Endothelial cell of umbilical vein (primary cell): ENCODE measurements at places on chromosomes 5 and 9.
A peak's percentile ranks its signal among the peaks of the same experiment; 100 is the strongest.

GRCh38 chr9:97564291-97565175 is 63.1 kb downstream of the TMOD1 start:
- no peak overlapping the region for H3K27ac ChIP-seq
- H3K4me1 ChIP-seq, result peaks cover 16% of the 10 kb centered on the region
- DNase-seq, result peak; percentile 89
- H3K4me3 ChIP-seq, result no peak overlapping the region

DNA sequence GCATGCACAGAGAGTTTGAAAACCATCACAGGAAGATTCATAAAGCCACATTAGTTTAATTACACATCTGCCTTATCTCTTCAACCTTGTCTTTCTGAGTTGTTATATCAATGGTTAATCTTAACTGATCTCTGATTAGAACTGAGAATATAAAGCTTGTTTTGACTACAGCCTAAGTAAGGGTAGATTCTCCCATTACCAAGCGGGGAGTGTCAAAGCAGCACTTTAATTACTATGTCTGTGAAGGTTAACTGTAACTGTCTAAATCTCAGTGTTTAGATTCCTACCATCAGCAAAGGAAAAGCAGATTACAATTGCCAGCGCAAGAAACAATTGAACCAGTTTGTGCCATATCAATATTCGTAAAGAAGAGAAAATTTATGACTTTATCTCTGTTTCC is 348.7 kb downstream of the CDH12 start:
- H3K4me3 ChIP-seq, result no peak overlapping the region
- no peaks in the 10 kb centered on the region for H3K4me1 ChIP-seq
- no peaks in the 10 kb centered on the region for H3K27me3 ChIP-seq
- H3K27ac ChIP-seq, result no peak overlapping the region
- no peaks in the 10 kb centered on the region for H3K36me3 ChIP-seq
- no peak for DNase-seq

- no peak overlapping the region for H3K27ac ChIP-seq
- H3K4me3 ChIP-seq, result no peak overlapping the region
- no peaks in the 10 kb centered on the region for H3K27me3 ChIP-seq
Measured at GRCh38 chr5:93886098-93886806, 144.9 kb upstream of the POU5F2 start.

- peaks cover 25% of the 10 kb centered on the region for H3K4me1 ChIP-seq
- H3K4me3 ChIP-seq, result no peak overlapping the region
- peak; percentile 75 for DNase-seq
- no peaks in the 10 kb centered on the region for H3K27me3 ChIP-seq
- peak overlapping the region; percentile 90 for H3K27ac ChIP-seq
- H3K36me3 ChIP-seq, result no peaks in the 10 kb centered on the region
Measured at GRCh38 chr5:59276917-59277372, 616.6 kb downstream of the PDE4D start.

DNA sequence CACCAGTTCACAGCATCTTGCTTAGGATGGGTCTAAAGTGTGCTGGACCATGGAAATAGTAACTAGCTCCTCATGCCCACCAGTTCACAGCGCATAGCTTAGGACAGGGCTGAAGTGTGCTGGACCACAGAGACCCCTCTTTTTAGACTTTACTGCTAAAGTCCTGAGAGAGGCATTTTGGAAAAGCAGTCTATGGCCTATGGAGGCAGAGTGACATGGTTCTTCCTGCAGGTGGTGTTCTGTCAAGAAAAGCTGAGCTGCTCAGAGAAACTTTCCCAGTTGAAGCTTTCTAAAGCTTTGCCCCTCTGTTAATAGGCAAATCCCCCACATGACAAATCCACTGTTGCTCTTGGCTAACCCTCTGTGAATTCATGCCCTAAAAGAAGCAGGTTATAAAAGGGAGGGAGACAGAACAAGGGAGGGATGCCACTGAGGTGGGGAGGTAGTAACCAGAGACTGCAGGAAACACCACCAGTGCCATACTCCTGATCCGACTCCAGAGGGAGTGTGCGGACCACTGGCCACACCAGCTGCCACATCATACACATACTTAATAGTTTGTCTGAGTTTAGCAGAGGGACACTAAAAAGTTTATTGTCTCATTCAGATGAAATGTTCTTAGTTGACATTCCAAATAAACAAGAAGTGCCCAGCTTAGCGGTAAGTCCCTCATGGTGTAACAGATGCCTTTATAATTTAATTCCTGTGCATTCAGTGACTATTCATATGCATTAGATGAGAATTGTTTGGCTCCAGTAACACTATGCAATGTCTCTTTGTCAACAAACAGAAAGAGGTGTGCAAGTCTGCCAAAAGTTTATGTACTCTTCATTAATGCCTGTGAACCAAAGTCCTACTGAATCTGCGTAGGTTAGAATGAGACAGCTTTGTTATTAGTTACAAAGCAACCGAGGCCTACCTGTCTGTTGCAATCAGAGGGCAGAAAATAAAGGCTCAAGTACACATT is 236.2 kb upstream of the NFIL3 start:
- no peaks in the 10 kb centered on the region for H3K36me3 ChIP-seq
- no peak overlapping the region for H3K27ac ChIP-seq
- no peak overlapping the region for H3K4me3 ChIP-seq
- no peaks in the 10 kb centered on the region for H3K4me1 ChIP-seq

DNA sequence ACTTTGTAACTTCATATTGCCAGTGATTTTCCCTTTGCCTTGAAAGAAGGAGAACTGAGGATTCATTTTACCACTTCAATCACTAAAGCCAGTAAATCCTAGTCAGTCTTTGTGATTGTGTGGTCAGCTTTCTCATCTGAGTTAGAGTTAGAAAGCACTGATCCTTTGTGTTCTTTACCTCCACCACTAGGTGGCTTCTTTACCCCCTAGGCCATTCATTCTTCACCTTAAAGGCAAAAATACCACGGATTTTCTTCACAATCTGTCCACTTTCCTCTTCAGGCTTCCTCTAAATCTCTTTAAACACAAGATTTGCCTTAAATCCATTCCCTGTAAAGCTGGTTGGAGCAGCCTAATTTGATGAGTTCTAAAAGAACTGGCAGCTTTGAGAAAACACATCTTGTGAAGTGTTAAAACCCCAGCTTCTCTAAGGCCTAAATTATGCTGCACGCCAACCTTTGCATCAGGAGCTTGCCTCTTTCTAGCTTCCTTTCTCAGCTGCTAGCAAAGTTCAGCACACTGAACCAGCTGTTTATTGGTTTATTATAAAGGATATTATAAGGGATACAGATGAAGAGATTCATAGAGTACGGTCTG is 20.4 kb downstream of the BDP1 start:
- DNase-seq, result peak; percentile 39
- H3K4me3 ChIP-seq, result no peak overlapping the region
- no peaks in the 10 kb centered on the region for H3K27me3 ChIP-seq
- peaks cover 13% of the 10 kb centered on the region for H3K36me3 ChIP-seq
- H3K27ac ChIP-seq, result no peak overlapping the region

DNA sequence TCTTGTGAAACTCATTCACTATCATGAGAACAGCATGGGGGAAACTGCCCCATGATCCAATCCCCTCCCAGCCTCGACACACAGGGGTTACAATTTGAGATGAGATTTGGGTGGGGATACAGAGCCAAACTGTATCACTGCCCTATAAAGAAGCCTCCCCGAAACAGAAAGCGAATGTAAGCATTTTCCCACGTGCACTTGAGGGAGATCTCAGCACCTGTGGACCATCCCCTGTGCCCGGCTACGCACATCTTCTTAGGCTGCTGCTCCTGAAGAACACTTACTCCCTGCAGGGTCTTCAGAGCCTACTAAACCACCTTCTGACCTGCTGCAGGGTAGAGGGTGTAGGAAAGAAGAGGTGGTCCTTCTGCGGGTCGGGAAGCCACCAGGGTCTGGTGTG is 410.2 kb upstream of the IRX2 start:
- no peaks in the 10 kb centered on the region for H3K4me1 ChIP-seq
- H3K4me3 ChIP-seq, result no peak overlapping the region
- H3K36me3 ChIP-seq, result no peaks in the 10 kb centered on the region
- H3K27me3 ChIP-seq, result no peaks in the 10 kb centered on the region
- DNase-seq, result no peak
- H3K27ac ChIP-seq, result no peak overlapping the region

GRCh38 chr9:134944351-134944802 is 26.7 kb upstream of the FCN1 start:
- H3K4me1 ChIP-seq, result no peaks in the 10 kb centered on the region
- H3K4me3 ChIP-seq, result no peak overlapping the region
- H3K27ac ChIP-seq, result no peak overlapping the region
- H3K36me3 ChIP-seq, result no peaks in the 10 kb centered on the region
- no peaks in the 10 kb centered on the region for H3K27me3 ChIP-seq

DNA sequence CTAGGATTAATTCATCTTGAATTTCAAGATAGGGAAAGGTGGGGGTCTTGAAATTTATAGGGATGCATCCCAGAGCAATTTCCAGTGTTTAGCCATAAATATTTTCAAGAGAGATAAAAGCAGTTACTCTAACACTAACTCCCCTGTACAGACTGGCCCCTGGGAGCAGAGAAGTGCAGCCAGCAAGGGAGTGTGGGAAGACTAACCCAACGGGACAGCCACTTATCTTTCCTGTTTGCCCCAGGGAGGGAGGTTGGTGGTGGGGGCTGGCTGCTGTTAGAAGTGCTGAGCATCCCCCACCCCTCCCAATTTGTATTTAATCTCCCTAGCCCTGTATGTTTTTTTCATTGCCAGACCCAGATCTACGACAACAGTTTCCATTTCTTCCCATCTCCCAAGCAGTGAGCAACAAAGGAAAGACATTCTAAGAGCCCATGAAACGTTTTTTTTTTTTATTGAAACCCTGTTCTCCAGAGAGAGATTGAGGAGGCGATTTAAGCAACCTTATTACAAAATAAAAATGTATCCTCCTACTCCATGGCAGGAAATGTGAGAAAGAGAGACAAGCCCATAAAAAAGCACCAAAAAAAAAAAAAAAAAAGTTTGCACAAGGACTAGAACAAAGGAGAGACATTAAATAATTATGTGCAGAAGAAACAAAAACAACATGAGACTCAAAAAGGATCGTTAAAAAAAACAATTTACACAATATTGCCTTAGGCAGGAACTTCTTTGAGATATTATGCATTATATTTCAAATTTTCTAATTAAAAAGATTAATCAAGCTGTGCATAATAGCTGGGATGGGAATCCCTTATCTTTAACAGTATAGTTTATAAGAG is 343.4 kb downstream of the ARHGEF28 start:
- H3K27ac ChIP-seq, result no peak overlapping the region
- no peak for DNase-seq
- peaks cover 36% of the 10 kb centered on the region for H3K27me3 ChIP-seq

GRCh38 chr5:179241175-179241574 is 104.1 kb downstream of the ADAMTS2 start:
- no peaks in the 10 kb centered on the region for H3K36me3 ChIP-seq
- DNase-seq, result no peak
- no peaks in the 10 kb centered on the region for H3K27me3 ChIP-seq
- H3K27ac ChIP-seq, result no peak overlapping the region
- no peak overlapping the region for H3K4me3 ChIP-seq

GRCh38 chr9:22079873-22080341 is 70.8 kb upstream of the CDKN2B start:
- no peak overlapping the region for H3K4me3 ChIP-seq
- H3K36me3 ChIP-seq, result no peaks in the 10 kb centered on the region
- H3K4me1 ChIP-seq, result peaks cover 7% of the 10 kb centered on the region
- no peaks in the 10 kb centered on the region for H3K27me3 ChIP-seq

DNA sequence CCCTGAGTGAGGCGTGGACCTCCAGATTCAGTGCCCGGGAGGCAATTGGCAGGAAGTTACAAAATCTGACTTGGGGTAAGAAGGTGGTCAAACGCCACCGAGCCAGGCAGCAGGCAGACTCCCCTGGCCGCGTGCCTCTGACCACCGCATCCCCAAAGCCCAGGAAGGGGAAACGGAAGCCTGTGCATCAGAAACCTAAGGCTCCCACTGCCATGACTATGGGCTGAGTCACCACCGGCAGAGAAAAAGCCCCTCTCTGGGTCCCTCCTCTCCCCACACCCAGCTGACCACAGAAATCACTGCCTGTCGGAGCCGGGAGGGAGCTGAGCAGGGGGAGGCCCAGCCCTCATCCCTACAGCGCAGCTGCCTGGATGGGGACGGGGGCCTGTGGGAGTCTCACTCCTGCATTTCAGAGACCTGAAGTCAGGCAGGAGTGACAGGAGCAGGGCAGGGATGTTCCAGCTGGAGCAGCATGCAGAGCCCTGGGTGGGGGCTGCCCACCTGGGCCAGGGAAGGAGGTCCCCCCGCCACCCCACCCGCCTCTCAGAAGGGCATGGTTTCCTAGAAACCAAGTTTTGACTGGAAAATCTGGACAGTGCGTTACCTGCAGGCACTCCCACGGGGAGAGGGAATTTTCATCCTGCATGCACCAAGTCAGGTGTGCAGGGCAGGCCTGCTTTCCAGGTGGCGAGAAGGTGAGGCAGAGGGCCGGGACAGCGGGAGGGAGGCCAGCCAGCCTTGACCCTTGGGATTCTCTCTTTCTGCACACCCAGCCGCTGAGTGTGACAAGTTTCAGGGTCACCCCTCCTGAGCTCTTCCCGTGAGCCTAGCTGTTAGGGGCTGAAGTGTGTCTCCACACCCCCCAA is 68.2 kb downstream of the LRSAM1 start:
- peaks cover 46% of the 10 kb centered on the region for H3K4me1 ChIP-seq
- DNase-seq, result peak; percentile 95
- H3K36me3 ChIP-seq, result peaks cover 22% of the 10 kb centered on the region

DNA sequence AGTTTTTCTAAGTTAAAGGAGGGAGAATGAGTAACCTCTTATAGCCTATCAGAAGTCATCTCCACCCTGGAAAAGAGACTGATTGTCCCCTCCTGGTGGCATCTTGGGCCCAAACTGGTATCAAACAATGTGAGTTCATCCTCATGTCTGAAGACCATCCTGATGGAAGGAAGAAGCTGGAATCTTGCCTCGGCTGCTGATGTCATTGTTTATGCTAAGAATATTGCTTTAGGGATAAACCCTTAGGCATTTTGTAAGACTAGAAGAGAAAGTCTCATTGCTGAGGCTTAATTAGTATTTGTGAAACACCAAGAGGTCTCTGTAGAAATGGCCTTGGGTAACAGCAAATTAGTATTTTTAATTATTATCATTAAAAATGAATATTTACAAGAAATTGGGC is 65.7 kb upstream of the KCNN2 start:
- no peak overlapping the region for H3K4me3 ChIP-seq
- H3K27ac ChIP-seq, result no peak overlapping the region
- H3K4me1 ChIP-seq, result no peaks in the 10 kb centered on the region

- no peak for DNase-seq
- peaks cover 18% of the 10 kb centered on the region for H3K27me3 ChIP-seq
- no peaks in the 10 kb centered on the region for H3K36me3 ChIP-seq
- peaks cover 25% of the 10 kb centered on the region for H3K4me1 ChIP-seq
- H3K27ac ChIP-seq, result no peak overlapping the region
- H3K4me3 ChIP-seq, result no peak overlapping the region
Measured at GRCh38 chr9:114153761-114154599, 1.4 kb upstream of the COL27A1 start.

GRCh38 chr5:93019896-93020295 is 561.1 kb downstream of the NR2F1-AS1 start:
- no peaks in the 10 kb centered on the region for H3K4me1 ChIP-seq
- no peaks in the 10 kb centered on the region for H3K27me3 ChIP-seq
- no peak overlapping the region for H3K27ac ChIP-seq
- H3K36me3 ChIP-seq, result no peaks in the 10 kb centered on the region
- no peak for DNase-seq
- no peak overlapping the region for H3K4me3 ChIP-seq

GRCh38 chr5:132439521-132440089 is 51.0 kb downstream of the IRF1 start:
- no peaks in the 10 kb centered on the region for H3K36me3 ChIP-seq
- H3K4me3 ChIP-seq, result no peak overlapping the region
- no peak overlapping the region for H3K27ac ChIP-seq
- H3K4me1 ChIP-seq, result peaks cover 4% of the 10 kb centered on the region
- DNase-seq, result peak; percentile 71
- H3K27me3 ChIP-seq, result no peaks in the 10 kb centered on the region

- no peak overlapping the region for H3K4me3 ChIP-seq
- H3K36me3 ChIP-seq, result no peaks in the 10 kb centered on the region
- H3K27me3 ChIP-seq, result no peaks in the 10 kb centered on the region
Measured at GRCh38 chr5:6273090-6273735, 105.1 kb downstream of the MED10 start.
